ENCODE measurements at places on chromosomes 5 and 9. TPM values are rescaled to one million over a fixed set of nuclear protein-coding genes. Genes with fewer than 3 reads are reported as not detected.

The OXCT1 gene
- 20.9 TPM for total RNA-seq

The TNIP1 gene
- 48.9 TPM for total RNA-seq

The SLC6A7 gene
- not detected for total RNA-seq

The LCN1 gene
- not detected for total RNA-seq

The ARHGAP26 gene
- 22.3 TPM for total RNA-seq

The CNOT8 gene
- total RNA-seq, result 51.7 TPM

DNA sequence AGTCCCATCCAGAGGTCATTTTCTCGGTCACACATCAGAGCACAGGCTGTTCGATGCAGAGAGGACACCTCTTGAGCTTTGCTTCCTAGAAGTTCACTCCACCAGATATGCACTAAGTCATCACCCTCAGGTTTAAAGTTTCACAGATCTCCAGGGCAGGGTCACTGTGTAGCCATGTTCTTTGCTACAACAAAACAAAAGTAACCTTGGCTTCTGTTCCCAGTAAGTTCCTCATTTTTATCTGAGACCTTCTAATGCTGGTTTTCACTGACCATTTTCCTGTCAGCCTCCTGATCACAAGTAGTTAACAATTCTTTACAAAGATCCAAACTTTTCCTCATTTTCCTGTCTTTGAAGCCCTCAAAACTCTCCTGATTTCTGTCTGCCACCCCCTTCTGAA, 97.5 kb upstream of the CTSV start:
- no peak overlapping the region for H3K4me3 ChIP-seq
- peak overlapping the region; percentile 54 for H3K27ac ChIP-seq
- no peak for DNase-seq
- peaks cover 25% of the 10 kb centered on the region for H3K4me1 ChIP-seq
- H3K27me3 ChIP-seq, result no peaks in the 10 kb centered on the region

- H3K4me3 ChIP-seq, result no peak overlapping the region
- no peaks in the 10 kb centered on the region for H3K36me3 ChIP-seq
- no peaks in the 10 kb centered on the region for H3K4me1 ChIP-seq
- H3K27me3 ChIP-seq, result no peaks in the 10 kb centered on the region
- DNase-seq, result no peak
Measured at GRCh38 chr5:61257421-61257820, 74.6 kb upstream of the ZSWIM6 start.

GRCh38 chr5:16663840-16664239, 47.0 kb upstream of the RETREG1 start:
- no peaks in the 10 kb centered on the region for H3K27me3 ChIP-seq
- H3K4me1 ChIP-seq, result no peaks in the 10 kb centered on the region
- DNase-seq, result no peak
- no peak overlapping the region for H3K27ac ChIP-seq
- peaks cover 39% of the 10 kb centered on the region for H3K36me3 ChIP-seq

DNA sequence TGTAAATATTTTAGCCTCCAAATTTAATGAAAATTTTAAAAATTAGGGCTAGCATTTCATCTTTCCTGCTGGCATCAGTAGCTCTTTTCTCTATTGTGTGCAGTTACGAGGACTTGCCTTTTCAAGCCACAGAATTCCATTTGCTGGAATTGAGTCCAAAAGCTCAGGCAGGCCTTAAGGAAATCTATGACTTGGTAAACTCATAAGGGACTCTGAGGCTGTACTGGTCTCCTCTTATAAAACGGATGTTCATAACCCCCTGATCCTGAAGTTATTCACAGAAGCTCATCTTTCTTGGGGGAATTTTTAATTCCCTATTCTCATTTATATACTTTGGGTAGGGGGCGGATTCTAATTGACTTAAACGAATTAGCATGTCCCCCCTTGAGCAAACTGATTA, 23.4 kb downstream of the ANKRA2 start:
- no peak overlapping the region for H3K27ac ChIP-seq
- H3K27me3 ChIP-seq, result no peaks in the 10 kb centered on the region
- H3K36me3 ChIP-seq, result no peaks in the 10 kb centered on the region
- H3K4me1 ChIP-seq, result peaks cover 20% of the 10 kb centered on the region
- DNase-seq, result no peak
- H3K4me3 ChIP-seq, result no peak overlapping the region

DNA sequence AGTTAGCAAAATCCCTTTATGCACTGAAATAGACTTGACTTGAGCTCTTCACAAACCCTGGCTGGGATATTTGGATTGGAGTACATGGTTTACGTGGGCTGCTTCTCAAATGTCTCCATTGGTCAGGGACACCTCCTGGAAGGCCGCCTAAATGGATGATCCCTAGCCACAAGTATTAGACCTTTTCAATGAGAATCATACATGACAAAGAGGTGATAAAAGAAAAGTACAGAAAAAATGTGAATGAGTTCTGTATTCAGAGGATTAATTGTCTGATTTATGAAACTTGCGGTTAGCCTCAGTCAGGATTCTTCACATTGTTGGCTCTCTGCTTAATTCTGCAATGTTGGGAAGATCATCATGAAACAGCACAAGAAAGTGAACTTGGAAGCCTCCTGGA, 752.8 kb upstream of the ADAMTS16 start:
- H3K4me3 ChIP-seq, result no peak overlapping the region
- H3K4me1 ChIP-seq, result no peaks in the 10 kb centered on the region
- H3K36me3 ChIP-seq, result no peaks in the 10 kb centered on the region
- H3K27ac ChIP-seq, result no peak overlapping the region

DNA sequence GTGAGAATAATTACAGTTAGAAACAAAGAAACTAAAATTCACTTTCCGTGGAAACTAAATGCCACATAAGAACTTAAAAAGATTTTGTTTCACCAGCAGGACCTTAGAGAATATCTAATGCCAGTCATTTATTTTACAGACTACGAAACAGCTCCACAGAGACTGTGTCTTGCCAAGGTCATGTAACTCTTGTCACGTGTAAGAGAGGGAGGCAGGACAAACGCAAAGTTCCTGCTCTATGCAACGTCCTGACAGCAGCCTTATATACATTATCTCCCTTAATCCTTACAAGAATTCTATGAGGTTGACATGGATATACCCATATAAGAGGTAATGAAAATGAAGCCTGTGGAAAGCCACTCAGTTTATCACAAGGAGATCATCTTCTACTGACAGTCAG, 39.4 kb downstream of the CTNNAL1 start:
- peaks cover 18% of the 10 kb centered on the region for H3K36me3 ChIP-seq
- no peak for DNase-seq
- H3K4me1 ChIP-seq, result no peaks in the 10 kb centered on the region
- no peaks in the 10 kb centered on the region for H3K27me3 ChIP-seq
- H3K27ac ChIP-seq, result no peak overlapping the region

DNA sequence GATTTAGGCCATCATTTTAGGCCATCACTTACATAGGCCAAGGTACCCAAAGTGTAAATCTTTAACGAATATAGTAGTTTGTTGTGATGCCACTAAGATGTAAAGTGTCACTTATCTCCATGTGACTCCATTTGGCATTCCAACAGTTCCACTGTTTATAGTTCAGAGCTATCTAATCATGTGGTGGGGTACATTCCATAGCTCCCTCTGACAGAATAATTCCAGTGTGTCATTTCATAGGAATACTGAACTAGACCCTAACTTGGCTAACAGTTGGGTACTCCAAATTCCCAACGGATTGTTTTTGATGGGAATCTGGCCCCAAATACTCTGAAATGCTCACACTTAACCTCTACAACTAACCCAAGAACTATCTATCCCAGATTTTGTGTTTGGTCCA, 76.7 kb upstream of the FST start:
- H3K4me1 ChIP-seq, result no peaks in the 10 kb centered on the region
- DNase-seq, result no peak
- no peak overlapping the region for H3K27ac ChIP-seq
- no peak overlapping the region for H3K4me3 ChIP-seq
- H3K27me3 ChIP-seq, result no peaks in the 10 kb centered on the region

GRCh38 chr5:126055348-126055729, 367.9 kb upstream of the GRAMD2B start:
- peaks cover 53% of the 10 kb centered on the region for H3K4me1 ChIP-seq
- no peak for DNase-seq
- H3K27me3 ChIP-seq, result no peaks in the 10 kb centered on the region

DNA sequence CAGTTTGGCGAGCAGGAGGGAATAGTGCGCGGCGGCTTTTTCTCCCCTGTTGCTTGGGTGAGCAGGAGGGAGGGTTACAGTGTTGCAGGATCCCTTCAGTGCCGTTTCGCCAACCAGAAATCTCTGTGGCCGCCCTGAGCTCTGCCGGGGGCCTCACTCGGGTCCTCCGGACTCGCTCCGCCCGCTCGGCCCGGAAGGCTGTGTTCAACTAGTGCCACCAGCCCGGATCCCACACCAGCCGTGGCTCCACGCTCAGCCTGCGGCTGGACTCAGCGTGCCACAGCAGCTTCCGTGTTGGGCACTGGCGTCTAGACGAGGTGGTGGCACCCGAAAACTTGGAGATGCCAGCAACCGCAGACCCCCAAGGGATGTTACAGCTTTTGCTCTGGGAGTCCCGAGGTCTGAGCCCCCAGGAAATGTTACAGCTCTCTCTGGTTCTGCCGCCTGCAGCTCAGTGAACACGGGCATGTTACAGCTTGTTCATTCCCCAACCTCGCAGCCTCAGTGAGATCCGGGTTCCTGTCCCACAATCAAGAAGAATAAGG, 16.0 kb upstream of the OR13C9 start:
- H3K27ac ChIP-seq, result no peak overlapping the region
- H3K36me3 ChIP-seq, result no peaks in the 10 kb centered on the region
- H3K27me3 ChIP-seq, result no peaks in the 10 kb centered on the region
- no peak for DNase-seq
- H3K4me1 ChIP-seq, result no peaks in the 10 kb centered on the region

DNA sequence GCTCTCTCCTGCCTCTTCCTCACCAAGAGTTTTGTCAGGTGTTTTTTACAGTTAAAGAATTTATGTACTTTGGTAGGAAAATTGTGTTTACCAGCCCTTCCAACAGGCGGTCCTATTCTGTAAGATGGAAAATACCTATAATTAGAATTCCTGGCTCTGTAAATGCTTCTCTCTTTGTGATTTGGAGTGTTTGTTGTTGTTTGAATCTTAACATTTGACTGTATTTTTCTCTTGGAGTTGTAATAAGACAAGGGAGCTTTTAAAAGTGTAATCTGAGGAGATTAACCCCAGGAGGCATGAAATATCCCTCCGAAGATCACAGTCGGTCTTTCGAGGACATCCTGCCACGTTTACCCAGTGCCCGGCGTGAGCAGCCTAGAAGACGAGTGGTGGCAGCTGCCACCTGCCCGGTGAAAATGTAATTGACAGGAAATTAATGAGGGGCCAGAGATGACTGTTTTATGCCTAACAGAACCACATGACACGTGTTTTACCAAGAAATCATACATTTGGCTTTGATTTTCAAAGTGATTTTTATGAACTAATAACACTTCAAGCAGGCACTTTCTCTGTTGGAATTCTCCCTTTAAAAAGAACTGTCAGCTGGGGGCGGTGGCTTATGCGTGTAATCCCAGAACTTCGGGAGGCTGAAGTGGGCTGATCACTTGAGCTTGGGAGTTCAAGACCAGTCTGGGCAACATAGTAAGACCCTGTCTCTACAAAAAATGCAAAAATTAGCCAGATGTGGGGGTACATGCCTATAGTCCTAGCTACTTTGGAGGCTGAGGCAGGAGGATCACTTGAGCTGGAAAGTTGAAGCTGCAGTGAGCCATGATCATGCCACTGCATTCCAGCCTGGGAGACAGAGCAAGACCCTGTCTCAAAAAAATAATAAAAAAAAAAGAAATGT, 20.0 kb downstream of the ANKRD33B start:
- peaks cover 29% of the 10 kb centered on the region for H3K4me1 ChIP-seq
- DNase-seq, result no peak
- 0 out of 2 replicates have a peak overlapping the region, but pooled peaks have one; percentile 16 for H3K27ac ChIP-seq
- no peak overlapping the region for H3K4me3 ChIP-seq
- no peaks in the 10 kb centered on the region for H3K36me3 ChIP-seq
- no peaks in the 10 kb centered on the region for H3K27me3 ChIP-seq

DNA sequence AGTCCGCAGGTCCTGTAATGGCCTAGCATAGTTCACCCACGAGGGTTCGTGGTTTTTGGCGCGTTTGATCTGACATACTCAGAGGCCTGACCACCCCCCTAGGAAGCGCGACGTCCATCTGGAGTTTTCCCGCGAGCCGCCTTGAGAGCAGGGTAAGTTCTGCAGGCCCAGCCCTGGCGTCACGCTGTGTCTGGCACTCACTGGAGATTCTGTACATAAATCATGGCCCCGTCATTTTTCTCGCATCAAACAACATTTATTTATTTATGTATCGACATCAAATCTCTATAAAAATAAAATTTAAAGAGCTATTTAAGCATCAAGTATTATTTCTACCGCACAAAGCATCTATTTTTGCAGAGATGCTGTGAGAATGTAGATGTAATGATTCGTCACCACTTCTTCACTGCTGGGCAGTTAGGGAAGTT, 437 bp upstream of the TRIM41 start:
- peak overlapping the region; percentile 99 for H3K4me3 ChIP-seq
- peaks cover 3% of the 10 kb centered on the region for H3K36me3 ChIP-seq
- DNase-seq, result no peak
- peak overlapping the region; percentile 92 for H3K27ac ChIP-seq
- H3K4me1 ChIP-seq, result peaks cover 22% of the 10 kb centered on the region
- H3K27me3 ChIP-seq, result peaks cover 17% of the 10 kb centered on the region

DNA sequence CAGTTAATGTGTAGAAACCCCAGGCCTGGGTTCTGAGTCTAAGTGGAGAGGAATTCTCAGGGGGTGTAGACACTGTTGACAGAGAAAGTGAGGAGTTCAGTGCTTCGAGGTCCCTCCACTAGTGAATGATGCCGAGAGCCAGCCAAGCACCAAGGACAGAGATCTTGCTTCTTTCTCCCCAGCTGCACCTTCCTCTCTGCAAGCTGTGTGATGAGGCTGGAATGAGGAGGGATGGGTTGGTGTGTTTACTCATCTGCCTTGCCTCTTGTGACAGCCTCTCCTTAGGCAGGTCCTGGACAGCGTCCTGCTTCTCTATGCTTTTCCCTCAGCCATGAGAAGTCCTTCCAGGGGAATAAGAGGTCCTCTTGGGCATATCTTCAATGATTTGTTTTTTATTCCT, 35.3 kb downstream of the HNRNPH1 start:
- H3K36me3 ChIP-seq, result peaks cover 64% of the 10 kb centered on the region
- no peaks in the 10 kb centered on the region for H3K4me1 ChIP-seq
- no peaks in the 10 kb centered on the region for H3K27me3 ChIP-seq
- DNase-seq, result no peak

DNA sequence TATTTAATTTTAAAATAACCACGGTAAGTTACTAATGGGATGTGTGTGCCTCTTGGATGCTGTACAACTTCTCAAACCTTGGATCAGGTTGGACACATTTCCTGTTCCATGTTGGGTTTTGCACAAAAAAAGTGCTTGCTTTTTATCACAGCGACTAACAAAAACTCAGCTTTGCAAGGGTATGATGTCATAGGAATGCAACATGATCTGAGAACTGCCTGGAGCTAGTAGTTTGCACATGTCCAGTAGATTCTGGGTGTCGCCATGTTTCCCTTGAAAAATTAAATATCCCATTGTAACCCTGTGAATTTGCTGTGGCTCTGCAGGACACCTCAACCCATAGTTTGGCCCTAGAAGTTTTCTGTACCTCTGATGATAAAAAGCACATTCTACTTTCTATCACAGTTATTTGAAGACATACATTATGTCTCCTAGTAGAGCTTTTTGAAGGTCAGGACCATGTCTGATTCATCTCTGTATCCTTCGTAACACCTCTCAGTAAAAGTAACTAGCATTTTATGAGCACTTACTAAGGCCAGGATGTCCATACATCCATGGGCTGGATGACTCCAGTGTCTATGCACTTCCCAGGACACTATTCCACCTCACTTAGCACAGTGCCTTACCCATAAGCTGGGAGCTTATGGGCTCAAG, 11.5 kb upstream of the FRMPD1 start:
- peaks cover 5% of the 10 kb centered on the region for H3K4me1 ChIP-seq
- no peaks in the 10 kb centered on the region for H3K27me3 ChIP-seq
- no peaks in the 10 kb centered on the region for H3K36me3 ChIP-seq
- no peak overlapping the region for H3K27ac ChIP-seq

All from WTC11 (cell line).